ENCODE measurements at places on chromosomes 3 and 15. TPM values are rescaled to one million over a fixed set of nuclear protein-coding genes. Genes with fewer than 3 reads are reported as not detected.

GRCh38 chr3:171108066-171108465, 81.5 kb upstream of the SLC2A2 start:
- peaks cover 21% of the 10 kb centered on the region for H3K36me3 ChIP-seq
- peak overlapping the region; percentile 7 for H3K27ac ChIP-seq
- H3K4me3 ChIP-seq, result no peak overlapping the region
- no peaks in the 10 kb centered on the region for H3K27me3 ChIP-seq

DNA sequence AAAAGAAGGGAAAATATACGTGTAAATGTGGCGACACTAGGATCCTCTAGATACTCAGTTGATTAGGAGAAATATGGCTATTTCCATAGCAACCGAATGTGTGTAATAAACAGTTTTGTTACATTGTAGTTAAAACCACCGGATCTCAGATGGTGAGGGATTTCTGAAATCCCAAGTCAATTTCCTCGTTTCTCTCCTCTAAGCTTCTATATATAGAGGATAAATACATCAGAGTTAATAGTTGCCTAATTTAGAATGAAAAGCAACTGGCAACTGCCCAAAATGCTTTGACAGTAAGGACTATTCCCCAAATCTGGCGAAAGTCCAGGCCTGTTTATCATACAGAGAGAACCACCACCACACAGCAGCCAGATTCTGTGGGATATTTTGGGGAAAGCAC, 112.6 kb downstream of the GABRB3 start:
- no peak overlapping the region for H3K27ac ChIP-seq
- no peak for DNase-seq
- H3K27me3 ChIP-seq, result peaks cover 1% of the 10 kb centered on the region

DNA sequence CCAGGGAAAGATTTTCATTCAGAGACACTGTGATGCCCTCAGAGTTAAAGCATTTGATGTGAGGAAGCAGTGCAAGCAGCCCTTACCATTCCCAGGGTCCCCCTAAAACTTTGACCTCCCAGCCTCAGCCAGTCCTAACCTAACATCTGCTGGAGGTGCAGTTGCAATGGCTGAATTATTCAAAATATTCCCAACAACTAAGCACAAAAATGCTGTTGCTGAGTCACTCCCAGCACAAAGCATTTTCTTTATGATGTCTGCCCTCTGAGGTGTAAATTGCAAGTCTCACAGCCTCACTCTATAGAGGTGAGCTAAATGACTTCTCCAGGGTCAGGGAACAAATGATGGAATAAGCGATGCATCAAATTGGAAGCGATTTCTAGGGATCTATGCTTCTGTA, 6.4 kb upstream of the REC114 start:
- H3K36me3 ChIP-seq, result no peaks in the 10 kb centered on the region
- no peak overlapping the region for H3K4me3 ChIP-seq
- no peaks in the 10 kb centered on the region for H3K4me1 ChIP-seq

DNA sequence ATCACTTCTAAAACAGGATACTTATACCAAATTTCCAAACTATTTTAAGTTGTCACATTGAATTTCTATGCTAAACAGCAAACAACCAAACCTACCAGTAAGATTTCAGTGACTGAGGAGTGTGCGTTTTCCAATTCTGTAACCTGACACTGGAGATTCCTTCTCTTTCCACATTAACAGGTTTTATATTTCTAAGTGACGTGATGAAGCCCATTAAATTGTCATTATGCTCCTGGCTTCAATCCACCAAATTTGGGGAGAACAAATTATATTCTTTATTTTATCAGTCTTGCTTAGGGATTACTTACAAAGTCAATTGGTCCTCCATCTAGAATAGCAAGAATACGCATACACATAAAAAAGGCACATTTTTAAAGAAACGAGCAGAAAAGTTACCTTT, 764.8 kb upstream of the NR2F2 start:
- no peak overlapping the region for H3K4me3 ChIP-seq
- no peak overlapping the region for H3K27ac ChIP-seq
- H3K27me3 ChIP-seq, result peaks cover 2% of the 10 kb centered on the region
- no peak for DNase-seq

NEDD4 gene
- 3.2 TPM for polyA plus RNA-seq

- H3K4me3 ChIP-seq, result no peak overlapping the region
- H3K36me3 ChIP-seq, result no peaks in the 10 kb centered on the region
- no peak for DNase-seq
- H3K4me1 ChIP-seq, result peaks cover 11% of the 10 kb centered on the region
- no peak overlapping the region for H3K27ac ChIP-seq
- H3K27me3 ChIP-seq, result peaks cover 7% of the 10 kb centered on the region
These were observed 3.0 kb upstream of the CYP11A1 start for GRCh38 chr15:74370471-74370870.

EPHB1 gene
- 0.48 TPM for polyA plus RNA-seq

- H3K36me3 ChIP-seq, result peaks cover 3% of the 10 kb centered on the region
- no peak for DNase-seq
- no peak overlapping the region for H3K4me3 ChIP-seq
- peaks cover 9% of the 10 kb centered on the region for H3K4me1 ChIP-seq
These were observed 97.3 kb downstream of the DAPK2 start for GRCh38 chr15:63948971-63949370.

DNA sequence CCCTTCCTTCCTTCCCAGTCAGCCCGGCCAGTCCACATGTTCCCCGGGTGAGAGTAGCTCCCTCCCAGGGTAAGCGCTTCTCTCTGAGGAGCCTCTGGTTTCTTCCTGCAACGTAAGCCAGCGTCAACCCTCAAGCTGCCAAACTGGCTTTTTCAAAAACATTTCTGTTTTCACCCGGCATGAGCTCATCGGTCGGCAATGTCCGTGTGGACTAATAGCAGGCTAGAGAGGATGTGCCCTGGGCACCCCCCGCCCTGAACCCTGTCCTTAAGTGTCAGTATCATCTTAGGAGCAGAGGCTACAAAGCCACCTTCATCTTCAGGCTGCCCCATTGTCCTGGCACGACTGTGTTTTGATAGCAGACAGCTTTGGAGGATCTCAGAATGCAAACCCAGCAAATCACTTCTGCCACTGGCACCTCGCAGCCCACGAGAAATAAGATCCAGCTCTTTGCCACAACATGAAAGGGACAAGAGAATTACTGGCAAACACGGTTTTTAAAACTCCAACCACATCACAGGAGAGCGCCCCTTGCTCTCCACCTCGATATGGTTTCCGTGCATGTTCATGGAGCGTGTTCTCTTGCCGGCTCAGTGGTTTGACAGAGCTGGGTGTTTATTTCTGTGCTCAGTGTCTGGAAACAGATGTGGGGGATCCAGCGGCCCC, 9.9 kb downstream of the ALDH1A3 start:
- no peak overlapping the region for H3K4me3 ChIP-seq
- no peak overlapping the region for H3K27ac ChIP-seq
- DNase-seq, result no peak
- H3K27me3 ChIP-seq, result no peaks in the 10 kb centered on the region
- no peaks in the 10 kb centered on the region for H3K4me1 ChIP-seq
- no peaks in the 10 kb centered on the region for H3K36me3 ChIP-seq

DNA sequence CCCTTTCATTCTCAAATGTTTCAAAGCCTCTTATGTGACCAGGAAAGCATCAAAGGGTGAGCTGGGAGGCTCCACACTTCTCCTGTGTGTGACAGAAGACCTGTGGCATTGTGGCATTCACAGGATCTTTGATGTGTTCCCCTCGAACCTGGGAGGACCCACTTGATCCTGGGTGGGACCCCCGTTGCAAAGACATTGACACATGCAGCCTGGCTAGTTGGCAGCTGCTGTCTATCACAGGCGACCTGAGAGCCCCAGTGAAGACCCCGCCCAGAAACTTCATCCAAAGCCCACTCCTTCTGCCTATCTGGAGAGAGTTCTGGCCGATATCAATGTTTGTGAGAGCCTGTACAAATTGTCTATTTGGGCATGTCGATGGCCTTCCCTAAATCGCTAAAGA, 140.4 kb upstream of the ATP2B2 start:
- H3K27ac ChIP-seq, result no peak overlapping the region
- no peaks in the 10 kb centered on the region for H3K4me1 ChIP-seq
- peaks cover 4% of the 10 kb centered on the region for H3K27me3 ChIP-seq
- H3K36me3 ChIP-seq, result no peaks in the 10 kb centered on the region

IGDCC3 gene
- not detected for polyA plus RNA-seq

ITPKA gene
- polyA plus RNA-seq, result not detected

DNA sequence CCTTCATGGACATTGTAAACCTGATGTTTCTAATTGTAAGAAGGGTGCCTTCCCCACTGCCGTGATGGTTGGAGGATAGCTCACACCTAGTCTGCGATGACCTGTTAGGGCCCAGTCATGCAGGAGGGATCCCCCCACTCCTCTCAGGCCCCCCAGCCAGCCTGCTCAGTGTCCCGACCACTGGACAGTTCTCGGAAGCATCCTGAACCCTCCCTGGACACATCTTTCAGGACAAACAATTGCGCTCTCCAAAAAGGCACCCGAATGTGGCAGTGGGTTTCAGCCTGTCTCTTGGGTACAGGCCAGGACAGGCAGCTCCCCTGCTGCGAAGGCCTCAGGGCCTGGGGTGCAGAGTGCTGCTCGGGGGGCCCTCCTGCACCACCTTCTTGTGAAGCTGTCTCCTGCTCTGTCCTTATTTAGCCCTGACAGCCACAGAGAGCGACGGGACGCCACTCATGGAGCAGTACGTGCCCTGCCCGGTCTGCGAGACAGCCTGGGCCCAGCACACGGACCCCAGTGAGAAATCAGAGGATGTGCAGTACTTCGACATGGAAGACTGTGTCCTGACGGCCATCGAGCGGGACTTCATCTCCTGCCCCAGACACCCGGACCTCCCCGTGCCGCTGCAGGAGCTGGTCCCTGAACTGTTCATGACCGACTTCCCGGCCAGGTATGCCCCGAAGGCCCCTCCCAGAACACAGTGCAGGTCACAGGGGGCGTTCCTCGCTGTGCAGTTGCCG, 132.3 kb downstream of the LRRK1 start:
- peaks cover 2% of the 10 kb centered on the region for H3K27me3 ChIP-seq
- H3K36me3 ChIP-seq, result no peaks in the 10 kb centered on the region
- no peak overlapping the region for H3K27ac ChIP-seq
- no peak overlapping the region for H3K4me3 ChIP-seq
- no peak for DNase-seq
- H3K4me1 ChIP-seq, result no peaks in the 10 kb centered on the region

DNA sequence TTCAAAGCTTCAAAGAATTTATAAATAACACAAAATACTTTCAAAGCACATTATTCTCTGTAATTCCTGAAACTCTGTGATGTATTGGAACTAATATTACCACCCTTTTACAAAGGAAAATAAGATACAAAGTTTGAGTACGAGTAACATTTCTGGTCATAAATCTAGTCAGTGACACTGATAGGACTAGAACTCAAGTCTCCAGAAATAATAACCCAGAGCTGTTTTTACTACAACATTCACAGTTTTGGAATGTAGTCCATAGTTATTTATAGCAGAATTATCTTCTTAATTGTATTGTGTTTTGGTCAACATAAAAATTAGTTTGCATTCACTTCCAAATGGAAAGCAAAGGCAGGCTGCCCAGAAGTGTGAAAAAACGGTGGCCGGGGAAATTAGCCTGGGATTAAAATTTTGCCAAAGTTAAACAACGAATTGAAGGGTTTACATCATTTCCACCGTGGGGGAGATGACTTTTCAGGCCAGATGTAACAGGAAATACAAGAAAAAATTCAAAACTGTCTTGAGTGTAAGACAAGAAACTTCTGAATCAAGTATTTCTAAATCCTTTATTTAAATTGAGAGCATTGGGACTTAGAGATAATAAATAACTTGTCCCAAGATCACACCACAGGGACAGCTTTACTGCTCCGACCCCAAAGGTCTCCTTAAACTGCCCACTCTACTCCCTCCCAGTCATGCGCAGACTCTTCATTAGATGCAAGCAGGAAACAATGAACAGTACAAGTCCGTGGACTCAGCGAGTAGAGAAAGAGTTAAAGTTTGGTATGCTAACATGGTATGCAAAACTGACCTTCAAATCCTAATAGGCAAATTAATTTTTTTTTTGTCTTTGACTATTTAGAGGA, 74.3 kb upstream of the VGLL4 start:
- H3K4me3 ChIP-seq, result peak overlapping the region; percentile 96
- peaks cover 15% of the 10 kb centered on the region for H3K4me1 ChIP-seq
- H3K27me3 ChIP-seq, result peaks cover 1% of the 10 kb centered on the region
- peak overlapping the region; percentile 92 for H3K27ac ChIP-seq
- no peaks in the 10 kb centered on the region for H3K36me3 ChIP-seq

DNA sequence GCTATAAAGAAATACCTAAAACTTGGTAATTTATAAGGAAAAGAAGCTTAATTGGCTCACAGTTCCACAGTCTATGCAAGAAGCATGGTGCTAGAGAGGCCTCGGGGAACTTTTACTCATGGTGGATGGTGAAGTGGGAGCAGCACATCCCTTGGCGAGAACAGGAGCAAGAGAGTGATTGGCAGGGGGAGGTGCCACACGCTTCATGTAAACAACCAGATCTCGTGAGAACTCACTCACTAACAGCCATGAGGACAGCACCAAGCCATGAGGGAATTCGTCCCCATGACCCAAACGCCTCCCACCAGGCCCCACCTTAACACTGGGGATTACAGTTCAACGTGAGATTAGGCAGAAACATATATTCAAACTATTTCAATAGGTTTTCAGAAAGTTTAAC, 28.0 kb downstream of the GABRB3 start:
- H3K4me1 ChIP-seq, result no peaks in the 10 kb centered on the region
- no peak for DNase-seq
- H3K4me3 ChIP-seq, result no peak overlapping the region
- peaks cover 2% of the 10 kb centered on the region for H3K27me3 ChIP-seq

GRCh38 chr3:122882361-122882947, 87.6 kb downstream of the SLC49A4 start:
- H3K27ac ChIP-seq, result no peak overlapping the region
- H3K27me3 ChIP-seq, result no peaks in the 10 kb centered on the region
- H3K4me1 ChIP-seq, result no peaks in the 10 kb centered on the region

- no peaks in the 10 kb centered on the region for H3K27me3 ChIP-seq
- no peaks in the 10 kb centered on the region for H3K4me1 ChIP-seq
- no peak overlapping the region for H3K4me3 ChIP-seq
- H3K36me3 ChIP-seq, result no peaks in the 10 kb centered on the region
- H3K27ac ChIP-seq, result no peak overlapping the region
- no peak for DNase-seq
These were observed 43.7 kb downstream of the MAGI1 start for GRCh38 chr3:65995030-65995429.

TMEM266 gene
- polyA plus RNA-seq, result not detected

LOXL1 gene
- 0.98 TPM for polyA plus RNA-seq

HYAL1 gene
- not detected for polyA plus RNA-seq

TRIM42 gene
- polyA plus RNA-seq, result not detected

PLA1A gene
- polyA plus RNA-seq, result not detected

GRCh38 chr3:79490165-79491028, 277.4 kb downstream of the ROBO1 start:
- DNase-seq, result no peak
- H3K4me1 ChIP-seq, result no peaks in the 10 kb centered on the region
- no peak overlapping the region for H3K27ac ChIP-seq
- H3K36me3 ChIP-seq, result no peaks in the 10 kb centered on the region

- H3K27ac ChIP-seq, result no peak overlapping the region
- no peak overlapping the region for H3K4me3 ChIP-seq
- peaks cover 12% of the 10 kb centered on the region for H3K4me1 ChIP-seq
These were observed 35.5 kb downstream of the ARRDC4 start for GRCh38 chr15:97995881-97996603.

GRCh38 chr3:154486949-154487348, 57.0 kb upstream of the GPR149 start:
- H3K27me3 ChIP-seq, result no peaks in the 10 kb centered on the region
- H3K27ac ChIP-seq, result no peak overlapping the region
- no peak overlapping the region for H3K4me3 ChIP-seq
- H3K36me3 ChIP-seq, result no peaks in the 10 kb centered on the region
- no peak for DNase-seq
